ENCODE measurements at places on chromosomes 12 and 14.

DNA sequence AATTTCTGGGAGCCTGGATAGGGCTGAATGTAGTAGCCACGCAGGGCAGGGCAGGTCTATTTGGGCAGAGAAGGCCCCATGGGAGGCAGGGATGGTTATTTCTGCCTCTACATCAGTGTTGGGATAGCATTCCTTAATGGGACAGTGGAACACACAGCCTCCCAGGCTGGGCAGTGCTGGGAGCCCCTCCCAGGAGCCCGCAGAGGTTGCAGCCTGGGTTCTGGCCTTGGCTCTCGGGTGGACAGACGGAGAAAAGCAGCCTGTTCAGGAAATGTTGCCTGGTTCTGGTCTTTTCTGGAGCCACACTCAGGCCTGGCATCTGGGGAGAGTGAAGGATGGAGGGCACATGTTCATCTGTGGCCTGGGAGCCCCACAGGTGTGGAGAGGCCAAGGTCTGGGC is 479 bp upstream of the NOS1 start:
- DNase-seq = no peak

DNA sequence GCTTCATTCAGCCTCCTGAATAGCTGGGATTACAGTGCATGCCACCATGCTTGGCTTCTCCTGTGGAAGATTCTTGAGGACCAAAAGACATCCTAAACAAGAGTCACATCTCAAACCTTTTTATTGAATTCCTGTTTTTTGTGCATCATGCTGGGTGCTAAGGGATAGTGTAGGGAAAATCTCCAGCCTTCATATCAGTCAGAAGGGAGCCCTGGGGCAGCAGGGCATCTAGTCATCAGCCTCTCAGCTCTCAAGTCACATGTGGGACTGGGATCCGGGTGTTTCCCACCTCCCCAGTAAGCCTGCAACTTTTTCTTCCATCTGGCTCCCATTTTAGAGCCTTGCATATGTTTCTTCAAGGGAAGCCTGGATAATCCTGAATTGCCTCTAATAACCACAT is 25.1 kb upstream of the OASL start:
- DNase-seq = no peak

GRCh38 chr14:76647697-76648298 is 113.5 kb upstream of the VASH1 start:
- no peak for DNase-seq

DNA sequence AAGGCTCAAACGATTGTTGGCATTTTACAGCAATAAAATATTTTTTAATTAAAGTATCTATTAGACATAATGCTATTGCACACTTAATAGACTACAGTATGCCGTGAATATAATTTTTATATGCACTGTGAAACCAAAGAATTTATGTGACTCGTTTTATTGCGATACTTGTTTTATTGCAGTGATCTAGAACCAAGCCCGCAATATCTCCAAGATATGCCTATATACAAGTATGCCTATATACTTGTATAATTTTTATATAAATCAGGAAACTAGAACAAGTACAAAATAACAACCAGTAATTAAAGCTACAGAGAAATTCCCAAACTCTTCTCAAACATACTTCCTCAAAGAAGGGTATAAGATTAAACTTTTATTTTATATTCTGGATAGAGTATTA is 31.3 kb downstream of the EEA1 start:
- DNase-seq = no peak

DNA sequence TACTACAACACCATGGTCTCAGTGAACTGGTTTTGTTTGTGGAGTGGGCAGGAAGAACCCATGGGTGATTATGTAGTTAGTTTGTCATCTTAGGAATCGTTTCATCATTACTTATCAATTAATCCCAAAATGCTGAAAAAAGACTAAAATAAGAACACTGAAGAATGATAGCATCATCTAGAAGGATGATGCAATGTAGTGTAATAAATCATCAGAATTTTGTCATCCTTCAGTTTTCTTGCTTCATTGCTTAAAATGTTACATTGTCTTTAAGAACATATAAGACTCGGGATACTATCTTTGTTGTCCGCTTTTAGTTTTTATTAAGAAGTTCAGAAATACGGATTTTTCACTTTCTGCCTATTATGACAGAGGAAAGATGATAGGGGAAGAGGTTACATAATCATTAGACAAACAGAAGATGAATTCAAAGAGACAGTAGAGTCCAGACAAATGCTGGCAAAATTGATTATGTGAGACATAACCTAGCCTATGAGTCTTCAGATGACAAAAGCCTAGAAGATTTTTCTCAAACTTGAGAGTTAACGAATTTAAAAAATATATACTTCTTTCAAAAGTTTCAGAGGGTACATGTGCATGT is 10.8 kb upstream of the SMOC1 start:
- no peak for DNase-seq

- no peak for DNase-seq
Measured at GRCh38 chr14:90658541-90658967, 157.7 kb downstream of the TTC7B start.

GRCh38 chr12:32983968-32984367 is 87.4 kb upstream of the PKP2 start:
- DNase-seq = no peak

- no peak for DNase-seq
Measured at GRCh38 chr12:13161172-13161571, 35.4 kb upstream of the EMP1 start.

DNA sequence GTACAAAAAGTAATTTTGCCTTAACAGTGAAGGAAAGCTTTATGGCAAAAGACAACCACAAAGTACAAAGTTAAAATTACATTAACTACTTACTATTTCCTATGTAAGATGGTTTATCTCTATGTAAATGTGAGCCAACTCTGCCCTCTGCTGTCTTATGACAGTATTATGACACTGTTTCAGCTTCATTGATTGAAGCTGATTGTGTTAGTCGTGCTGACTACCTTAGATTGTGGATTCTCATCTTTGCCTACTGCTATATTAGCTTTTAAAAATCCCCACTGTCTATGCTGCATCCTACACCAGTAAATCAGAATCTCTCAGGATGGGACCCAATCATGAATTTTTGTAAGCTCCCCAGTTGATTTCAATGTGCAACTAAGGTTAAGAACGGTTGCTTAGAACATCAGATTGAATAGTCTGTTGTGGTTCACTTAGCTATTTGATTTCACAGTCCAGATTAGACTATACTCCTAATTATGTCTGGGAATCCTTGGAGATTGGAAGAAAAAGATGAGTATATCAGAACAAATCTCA is 12.2 kb upstream of the SPTB start:
- DNase-seq = no peak

GRCh38 chr14:99321236-99321925 is 49.4 kb upstream of the BCL11B start:
- no peak for DNase-seq

- no peak for DNase-seq
Measured at GRCh38 chr12:21296348-21296747, 38.4 kb downstream of the SLCO1A2 start.

DNA sequence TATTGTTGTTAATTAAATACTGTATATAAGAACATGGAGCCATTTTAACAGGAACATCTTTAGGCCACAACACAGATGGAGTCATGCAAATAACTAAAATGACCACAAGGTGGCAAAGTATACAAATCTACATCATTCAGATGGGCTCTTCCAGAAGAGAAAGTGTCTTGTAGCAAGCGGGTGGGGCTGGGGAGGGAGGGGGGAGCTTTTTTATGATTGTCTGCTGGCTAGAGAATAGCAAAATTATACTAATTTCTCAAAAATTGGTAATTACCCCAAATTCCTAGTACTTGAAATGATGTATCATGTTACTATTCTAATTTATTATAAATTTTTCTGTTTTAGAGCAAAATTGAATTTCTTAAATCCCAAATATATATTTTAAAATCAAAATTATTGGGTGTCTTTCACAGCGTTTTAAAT is 378.7 kb downstream of the PRKD1 start:
- DNase-seq = no peak

- DNase-seq = no peak
Measured at GRCh38 chr14:20419419-20419818, 6.1 kb upstream of the TEP1 start.

DNA sequence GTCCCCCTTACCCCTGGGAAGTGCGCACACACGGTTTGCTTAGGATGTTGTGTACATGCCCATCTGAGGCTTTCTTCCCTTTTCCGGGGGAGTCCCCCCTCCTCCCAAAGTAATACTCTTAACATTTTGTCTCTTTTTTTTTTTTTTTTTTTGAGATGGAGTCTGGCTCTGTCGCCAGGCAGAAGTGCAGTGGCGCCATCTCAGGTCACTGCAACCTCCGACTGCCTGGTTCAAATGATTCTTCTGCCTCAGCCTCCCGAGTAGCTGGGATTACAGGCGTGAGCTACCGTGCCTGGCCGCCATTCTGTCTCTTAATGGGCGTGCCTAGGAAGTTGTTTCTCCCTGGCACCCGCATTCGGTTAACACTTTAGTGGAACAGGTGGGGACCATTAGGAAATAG is 4.5 kb upstream of the GMFB start:
- DNase-seq = no peak

- DNase-seq = no peak
Measured at GRCh38 chr12:78580296-78580695, 284.3 kb upstream of the SYT1 start.
